Germinal center (tissue), 1 donor: ENCODE measurements at places on chromosomes 1 and 21.

DNA sequence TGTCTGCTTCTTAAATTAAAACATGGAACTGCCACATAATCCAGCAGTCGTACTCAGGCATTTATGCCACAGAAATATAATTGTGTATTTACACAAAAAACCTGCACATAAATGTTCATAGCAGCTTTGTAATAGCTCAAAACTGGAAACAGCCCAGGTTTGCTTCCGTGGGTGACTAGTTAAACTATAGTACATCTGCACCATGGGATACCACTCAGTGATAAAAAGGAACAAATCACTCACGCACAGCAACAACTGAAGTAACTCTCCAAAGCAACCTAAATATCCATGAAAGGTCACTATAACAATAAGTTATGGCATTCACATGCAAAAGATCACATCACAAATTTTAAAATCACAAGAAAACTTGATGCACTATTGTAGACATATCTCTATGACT lies 64.4 kb downstream of the KCNT2 start:
- no peak for DNase-seq

DNA sequence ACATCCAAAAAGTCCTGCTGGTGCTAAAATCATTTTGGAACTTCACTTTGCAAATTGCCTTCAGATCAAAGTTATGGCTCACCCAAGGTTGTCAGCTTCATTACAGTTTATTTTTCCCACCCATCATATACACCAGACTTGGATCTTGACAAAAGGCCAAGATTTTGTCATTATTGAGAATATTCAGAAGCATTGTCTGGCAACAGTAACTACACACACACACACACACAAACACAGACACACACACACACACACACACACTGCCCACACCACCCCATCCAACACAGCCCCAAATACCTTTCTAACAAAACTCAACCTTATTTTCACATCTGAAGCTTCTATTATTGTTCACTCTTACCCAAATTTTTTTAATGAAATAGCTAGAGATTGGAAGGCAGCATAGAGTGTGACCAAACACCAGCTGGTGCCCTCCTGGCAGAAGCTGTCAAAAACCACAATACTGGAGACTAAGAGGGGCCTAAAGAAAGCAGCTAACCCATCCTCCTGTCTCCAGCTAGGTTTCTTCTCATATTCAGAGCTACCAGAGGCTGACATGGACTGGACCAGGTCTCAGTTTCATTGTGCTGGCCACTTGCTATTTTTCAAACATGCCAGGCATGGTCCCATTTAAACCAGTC lies 139.1 kb upstream of the ZC3H11B start:
- DNase-seq = no peak

GRCh38 chr1:29371332-29371731 lies 135.0 kb downstream of the PTPRU start:
- DNase-seq = no peak

- no peak for DNase-seq
Measured at GRCh38 chr21:31360717-31361116, 16.7 kb upstream of the TIAM1 start.

DNA sequence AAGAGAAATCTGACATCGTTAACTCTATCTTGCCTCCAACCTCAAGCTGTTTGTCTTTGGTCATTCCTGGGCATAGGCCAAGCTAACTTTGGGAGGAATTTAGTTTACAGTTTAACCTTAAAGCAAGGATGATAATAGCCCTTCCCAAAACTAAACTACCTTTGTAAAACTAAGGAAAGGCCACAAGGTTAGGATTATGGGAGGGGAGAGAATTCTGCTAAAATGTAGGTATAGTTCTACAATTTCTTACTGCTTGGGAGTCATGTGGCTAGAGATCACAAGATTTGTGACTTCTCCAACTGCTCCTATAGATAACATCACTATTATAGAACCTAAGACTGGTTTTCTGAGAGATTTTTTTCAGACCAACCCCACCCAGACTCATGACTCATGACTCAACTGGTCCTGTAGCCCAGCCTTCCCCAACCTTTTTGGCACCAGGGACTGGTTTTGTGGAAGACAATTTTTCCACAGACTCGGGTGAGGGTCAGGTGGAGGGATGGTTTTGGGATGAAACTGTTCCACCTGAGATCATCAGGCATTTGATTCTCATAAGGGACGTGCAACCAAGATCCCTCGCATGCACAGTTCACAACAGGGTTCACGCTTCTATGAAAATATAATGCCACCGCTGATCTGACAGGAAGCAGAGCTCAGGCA lies 70.7 kb upstream of the MUTYH start:
- no peak for DNase-seq
